ENCODE measurements at places on chromosomes 1 and 21. TPM values are rescaled to one million over a fixed set of nuclear protein-coding genes. Genes with fewer than 3 reads are reported as not detected.

DNA sequence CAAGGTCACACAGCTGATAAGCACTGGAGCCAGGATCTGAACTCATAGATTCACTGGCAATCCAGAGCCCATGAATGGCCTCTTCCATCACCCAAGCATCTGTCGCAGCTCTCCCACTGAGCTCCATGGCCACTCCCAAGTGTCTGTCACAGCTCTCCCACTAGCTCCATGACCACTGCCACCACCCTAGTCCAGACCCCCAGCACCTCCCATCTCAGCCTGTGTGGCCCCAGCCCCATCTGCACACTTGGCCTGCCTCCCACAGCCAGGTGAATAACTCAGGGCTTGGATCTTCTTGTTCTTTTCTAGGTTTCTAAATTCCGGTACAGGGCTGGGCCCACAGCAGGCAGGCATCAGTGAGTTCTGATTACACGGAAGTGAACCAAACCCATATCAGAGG lies 76.0 kb downstream of the GLIS1 start:
- H3K4me1 ChIP-seq, result peaks cover 2% of the 10 kb centered on the region
- H3K27me3 ChIP-seq, result peaks cover 5% of the 10 kb centered on the region
- no peak for DNase-seq
- no peak overlapping the region for H3K4me3 ChIP-seq
- H3K36me3 ChIP-seq, result no peaks in the 10 kb centered on the region

GRCh38 chr1:228830954-228831481 lies 95.7 kb downstream of the RHOU start:
- no peak overlapping the region for H3K27ac ChIP-seq
- no peaks in the 10 kb centered on the region for H3K36me3 ChIP-seq
- peaks cover 42% of the 10 kb centered on the region for H3K4me1 ChIP-seq

GRCh38 chr1:151165281-151165737 lies 393 bp downstream of the LYSMD1 start:
- peak overlapping the region; percentile 91 for H3K27ac ChIP-seq
- H3K27me3 ChIP-seq, result no peaks in the 10 kb centered on the region
- peaks cover 65% of the 10 kb centered on the region for H3K36me3 ChIP-seq

The EBNA1BP2 gene
- total RNA-seq, result 135 TPM

The VASH2 gene
- total RNA-seq, result 0.84 TPM

The MX1 gene
- total RNA-seq, result 90.5 TPM

The SMIM1 gene
- 0.66 TPM for total RNA-seq

The NOS1AP gene
- not detected for total RNA-seq

Measured in activated CD4-positive, alpha-beta T cell treated with anti-CD3 and anti-CD28 coated beads, Interleukin-2, amount 10 ng/mL, durations not matched to agents 24 days and 14 days (primary cell).